Keratinocyte (primary cell): ENCODE measurements at places on chromosomes 16 and 17.

- no peak for DNase-seq
Measured at GRCh38 chr17:17830740-17831207, 6.0 kb downstream of the SREBF1 start.

- no peak for DNase-seq
Measured at GRCh38 chr17:59234631-59235030, 14.3 kb downstream of the GDPD1 start.

DNA sequence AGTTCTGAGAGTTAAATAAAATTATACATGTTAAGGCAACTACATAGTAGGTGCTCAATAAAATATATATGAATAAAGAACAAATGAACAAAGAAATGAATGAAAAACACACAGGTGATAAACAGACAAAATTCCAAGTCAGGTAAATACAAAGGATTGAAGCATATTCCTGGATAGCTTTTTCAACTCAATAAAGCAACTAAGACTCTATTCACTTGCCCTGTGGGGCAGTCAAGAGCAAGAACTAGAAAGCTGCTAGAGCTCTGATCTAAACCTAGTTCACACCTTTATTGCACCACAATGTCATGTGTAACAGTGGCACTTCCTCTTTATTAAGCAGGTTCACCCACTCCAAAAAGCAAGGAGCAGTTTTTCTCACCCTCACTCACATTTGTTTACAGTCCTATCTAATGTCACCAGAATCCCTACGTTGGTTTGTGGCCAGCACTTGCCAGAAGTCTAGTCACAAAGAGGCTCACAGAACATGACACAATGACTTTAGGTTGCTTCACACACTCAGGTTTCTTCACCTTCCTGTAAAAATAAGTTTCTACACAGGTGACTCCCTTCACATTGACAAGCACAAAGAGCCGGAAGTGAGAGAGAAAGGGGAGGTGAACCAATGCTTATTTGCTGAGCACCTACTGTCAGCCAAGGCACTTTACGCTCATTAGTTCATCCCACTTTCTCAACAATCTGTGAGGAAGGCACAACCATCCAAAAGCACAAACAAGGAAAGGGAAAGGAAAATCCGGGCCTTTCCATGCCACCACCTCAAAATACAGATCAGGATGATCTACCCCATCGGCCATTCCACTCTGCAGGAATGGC is 70.8 kb downstream of the XPO6 start:
- DNase-seq: no peak

GRCh38 chr17:51372345-51373004 is 112.1 kb downstream of the UTP18 start:
- peak; percentile 17 for DNase-seq

GRCh38 chr16:79468121-79468552 is 132.4 kb downstream of the MAF start:
- DNase-seq: no peak

DNA sequence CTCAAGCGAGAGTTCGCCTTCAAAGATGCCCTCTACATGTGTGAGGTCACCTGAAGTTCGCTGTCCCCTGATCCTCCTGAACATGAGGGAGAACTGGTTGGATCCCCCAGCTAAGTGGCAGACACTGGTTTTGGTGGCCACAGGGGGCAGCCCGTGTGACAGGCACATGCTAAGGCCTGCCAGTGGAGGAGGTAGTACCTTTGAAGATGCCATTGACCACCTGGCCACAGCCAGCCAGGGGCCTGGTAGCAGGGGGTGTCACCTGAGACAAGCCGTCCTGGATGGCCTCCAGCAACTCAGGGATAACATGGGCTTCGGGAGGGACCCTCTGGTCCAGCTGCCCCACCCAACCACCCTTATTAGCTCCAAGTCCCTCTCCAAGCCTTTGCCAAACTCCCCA is 7.3 kb upstream of the ALDH3A1 start:
- no peak for DNase-seq

- DNase-seq: no peak
Measured at GRCh38 chr17:52678211-52678610, 519.7 kb upstream of the CA10 start.

DNA sequence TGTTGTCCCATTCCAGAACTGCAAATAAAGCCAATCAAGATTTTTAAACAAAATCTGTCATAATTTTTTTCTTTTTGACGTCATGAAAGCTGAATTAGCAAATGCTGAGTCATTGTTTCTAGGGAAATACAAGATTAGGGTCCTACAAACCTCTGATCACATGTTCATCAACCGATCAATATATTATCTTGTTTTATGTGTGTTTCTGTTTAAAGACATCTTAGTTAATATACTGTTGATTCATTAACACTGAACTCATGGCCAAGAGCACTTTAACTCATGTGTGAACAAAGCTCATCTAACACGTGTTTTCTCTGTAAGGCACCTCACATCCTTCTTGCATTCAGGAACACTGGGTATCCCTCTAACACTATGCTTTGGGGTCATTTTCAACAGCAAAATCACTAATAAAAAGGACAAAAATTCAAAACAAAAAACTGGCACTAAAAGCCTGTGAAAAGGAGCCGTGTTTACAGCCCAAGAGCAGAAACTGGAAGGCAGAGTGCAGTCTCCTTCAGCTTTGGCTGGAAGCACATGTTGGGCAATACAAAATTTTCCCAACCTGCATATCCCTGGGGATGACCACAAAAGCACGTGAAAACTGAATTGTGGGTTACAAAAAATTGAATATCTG is 102.5 kb downstream of the PARN start:
- no peak for DNase-seq

DNA sequence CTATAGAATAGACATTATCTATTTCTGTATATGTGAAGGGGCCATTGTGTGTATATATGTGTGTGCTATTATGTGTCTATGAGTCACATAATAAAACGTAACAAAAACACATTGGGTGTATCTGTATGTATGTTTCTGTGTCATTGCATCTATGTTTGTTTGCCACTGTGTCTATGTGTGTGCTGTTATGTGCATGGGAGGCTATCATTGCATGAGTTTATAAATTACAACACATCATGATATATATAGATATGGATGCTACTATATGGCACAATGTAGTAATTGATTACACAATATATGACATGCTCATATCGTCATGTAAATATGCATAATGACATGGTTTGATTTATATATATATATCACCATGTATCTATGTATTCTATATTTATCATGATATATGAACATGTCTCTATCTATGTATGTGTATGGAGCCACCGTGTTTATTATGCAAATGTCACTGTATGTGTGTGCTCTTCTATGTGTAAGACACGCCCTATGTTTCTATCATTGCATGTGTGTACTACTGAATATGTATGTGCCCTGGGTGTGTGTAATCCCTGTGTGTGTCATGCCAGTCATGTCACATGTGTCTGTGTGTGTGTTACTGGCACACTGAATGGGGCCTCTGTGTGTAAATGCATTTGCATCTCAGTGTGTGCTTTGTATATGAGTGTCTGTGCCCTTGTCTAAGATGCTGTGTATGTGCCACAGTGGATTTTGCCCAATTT is 1.4 kb upstream of the TSPOAP1 start:
- no peak for DNase-seq

GRCh38 chr16:1749152-1750117 is 21.9 kb downstream of the NME3 start:
- DNase-seq: no peak

DNA sequence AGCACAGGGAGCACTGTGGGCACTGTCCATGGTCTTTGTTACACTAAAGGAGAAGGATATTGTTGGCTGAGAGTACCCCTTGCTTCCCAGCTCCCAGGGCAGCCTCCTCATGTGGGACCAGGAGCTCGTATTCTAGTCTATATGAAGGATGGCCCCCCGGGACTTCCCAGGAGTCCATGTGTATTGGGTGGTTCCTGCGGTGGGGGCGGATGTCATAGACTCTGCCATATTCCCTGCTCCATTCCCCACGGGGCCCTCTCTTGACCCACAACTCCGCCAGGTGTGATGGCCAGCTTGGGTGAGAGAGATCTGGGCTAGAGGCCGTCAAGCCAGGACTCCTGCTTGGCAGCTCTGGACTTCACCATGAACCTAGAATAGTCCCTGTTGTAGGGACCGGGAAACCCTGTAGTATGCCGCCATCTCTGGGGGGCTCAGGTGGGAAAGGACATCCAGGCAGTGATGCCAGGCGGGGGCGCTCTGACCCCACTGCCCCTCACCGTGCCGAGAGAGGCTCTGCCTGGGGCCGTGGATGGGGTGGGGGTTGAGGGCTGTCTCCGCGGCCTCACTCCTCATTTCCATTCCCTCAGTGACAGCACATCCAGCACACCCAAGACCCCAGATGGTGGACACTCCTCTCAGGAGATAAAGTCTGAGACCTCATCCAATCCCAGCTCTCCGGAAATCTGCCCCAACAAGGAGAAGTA is 37.8 kb downstream of the OR1D5 start:
- DNase-seq: no peak

DNA sequence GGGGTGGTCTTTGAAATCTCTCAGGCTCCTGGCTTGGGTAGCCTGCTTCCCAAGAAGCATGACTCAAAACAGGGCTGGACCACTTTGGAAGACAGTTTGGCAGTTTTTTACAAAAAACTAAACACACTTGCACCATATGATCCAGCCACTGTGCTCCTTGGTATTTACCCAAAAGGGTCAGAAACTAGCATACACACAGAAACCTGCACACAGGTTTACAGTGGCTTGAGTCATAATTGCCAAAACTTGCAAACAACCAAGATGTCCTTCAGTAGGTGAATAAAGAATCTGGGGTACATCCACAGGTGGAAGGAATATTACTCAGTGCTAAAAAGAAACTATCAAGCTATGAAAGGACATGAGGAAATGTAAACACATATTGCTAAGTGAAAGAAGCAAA is 323.2 kb upstream of the CDH5 start:
- DNase-seq: no peak

DNA sequence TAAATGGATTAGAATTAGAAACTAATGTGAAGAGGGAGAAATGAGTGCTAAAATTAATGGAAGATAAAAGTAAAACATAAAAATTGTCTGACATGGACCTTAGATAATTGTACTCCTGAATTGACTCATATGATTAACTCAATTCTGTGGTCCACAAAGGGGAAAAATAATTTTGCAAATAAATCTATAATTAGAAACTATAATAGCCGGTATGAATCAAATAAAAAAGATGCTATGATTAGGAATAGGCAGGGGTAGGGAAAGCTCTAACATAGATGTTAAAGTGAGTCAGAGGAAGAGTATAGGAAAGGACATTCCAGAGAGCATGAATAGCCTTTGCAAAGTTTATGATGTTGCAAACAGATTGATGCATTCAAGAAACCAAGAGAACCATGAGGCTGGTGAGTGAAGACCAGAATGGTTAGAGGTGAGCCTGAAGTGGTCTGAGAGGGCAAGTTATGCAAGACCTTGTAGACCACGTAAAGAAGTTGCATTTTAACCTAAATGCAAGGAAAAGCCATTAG is 262.1 kb upstream of the CA10 start:
- no peak for DNase-seq
